ENCODE measurements at places on chromosomes 5 and 9. TPM values are rescaled to one million over a fixed set of nuclear protein-coding genes. Genes with fewer than 3 reads are reported as not detected.

The LCNL1 gene
- total RNA-seq = not detected

The TLR4 gene
- total RNA-seq = not detected

The CCNJL gene
- total RNA-seq = 3.1 TPM

The NMRK1 gene
- 7.4 TPM for total RNA-seq

The GPR150 gene
- total RNA-seq = not detected

The GDA gene
- not detected for total RNA-seq

The SLIT3 gene
- 0.03 TPM for total RNA-seq

The BAAT gene
- total RNA-seq = not detected

The FRMPD1 gene
- not detected for total RNA-seq

The SHISAL2B gene
- 5.1 TPM for total RNA-seq

The ARHGEF28 gene
- 0.03 TPM for total RNA-seq

The PKD2L2 gene
- not detected for total RNA-seq

The IL13 gene
- total RNA-seq = not detected

The BSPRY gene
- total RNA-seq = 0.64 TPM

The CYLC2 gene
- not detected for total RNA-seq

The KCNV2 gene
- not detected for total RNA-seq

The MTREX gene
- 109 TPM for total RNA-seq

The EXOSC2 gene
- 41.5 TPM for total RNA-seq

The LCN12 gene
- not detected for total RNA-seq

The MRPS27 gene
- 193 TPM for total RNA-seq

The SPATA31E1 gene
- not detected for total RNA-seq

The ADAMTS2 gene
- total RNA-seq = not detected

The LHX3 gene
- not detected for total RNA-seq

The CER1 gene
- total RNA-seq = not detected

The FBP1 gene
- 0.49 TPM for total RNA-seq

The OR2V2 gene
- not detected for total RNA-seq

The DMRT3 gene
- not detected for total RNA-seq

The ZNF883 gene
- total RNA-seq = not detected

The NEUROG1 gene
- not detected for total RNA-seq

The UGT3A1 gene
- total RNA-seq = not detected

The SLC6A18 gene
- total RNA-seq = not detected

The KIF12 gene
- 1.0 TPM for total RNA-seq

Measured in G401 (cell line).